Brain (organoid and tissue), 16 donors: ENCODE measurements at places on chromosomes 2 and 18.

GRCh38 chr2:132725148-132725547 lies 55.1 kb upstream of the LYPD1 start:
- no peak for DNase-seq

DNA sequence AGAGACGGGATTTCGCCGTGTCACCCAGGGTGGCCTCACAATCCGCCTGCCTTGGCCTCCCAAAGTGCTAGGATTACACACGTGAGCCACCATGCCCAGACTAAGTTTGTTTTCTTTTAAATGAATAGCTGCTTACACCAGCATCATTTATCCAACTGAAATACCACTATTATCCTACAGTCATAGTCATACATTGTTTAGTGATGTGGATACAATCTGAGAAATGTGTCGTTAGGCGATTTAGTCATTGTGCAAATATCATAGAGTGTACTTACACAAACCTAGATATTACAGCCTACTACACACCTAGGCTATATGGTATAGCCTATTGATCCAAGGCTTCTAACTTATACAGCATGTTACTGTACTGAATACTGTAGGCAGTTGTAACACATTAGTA lies 10.3 kb downstream of the ZC3H15 start:
- DNase-seq: no peak

- DNase-seq: no peak
These were observed at the start of gene FEV for GRCh38 chr2:218985021-218985324. Gene FEV (minus strand): TSS chr2:218985184. CDS start chr2:218985075, 109 bp downstream.

GRCh38 chr2:7954234-7954633 lies 727.6 kb upstream of the ID2 start:
- DNase-seq: no peak

- peak; percentile 54 for DNase-seq
These were observed 209.4 kb upstream of the SP5 start for GRCh38 chr2:170505631-170506275.

GRCh38 chr18:60070631-60071030 lies 170.8 kb downstream of the PMAIP1 start:
- DNase-seq: no peak

DNA sequence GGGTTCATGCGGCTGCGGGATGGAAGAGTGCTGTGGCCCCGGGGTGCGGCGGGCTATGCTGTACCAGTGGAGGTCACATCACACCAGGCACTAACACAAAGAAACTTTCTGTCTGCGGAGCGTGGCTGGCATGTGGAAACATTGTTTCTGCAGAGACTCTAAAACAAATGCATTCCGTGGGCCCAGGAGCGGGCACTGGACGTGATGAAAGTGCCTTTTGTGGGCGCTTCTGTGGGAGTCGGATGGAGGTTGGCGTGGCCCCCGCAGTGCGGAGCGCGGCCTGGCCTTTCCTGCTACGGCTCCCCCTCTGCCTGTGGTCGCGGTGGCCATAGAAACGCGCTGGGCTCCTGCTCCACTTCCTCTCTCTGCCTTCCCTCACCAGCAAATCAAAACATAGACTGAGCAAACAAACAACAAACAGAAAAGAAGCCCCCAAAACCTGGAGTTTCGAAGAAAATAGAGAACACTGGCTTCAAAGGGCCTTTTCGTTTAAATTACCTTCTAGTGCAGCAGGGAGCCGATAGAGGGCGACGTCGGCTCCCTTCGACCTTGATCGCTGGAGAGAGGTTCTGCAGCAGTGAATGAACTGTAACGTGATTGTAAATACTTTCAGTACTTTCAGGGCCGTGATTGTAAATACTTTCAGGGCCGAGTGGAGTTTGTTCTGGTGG lies 51.4 kb downstream of the KIF5C start:
- peak; percentile 82 for DNase-seq

DNA sequence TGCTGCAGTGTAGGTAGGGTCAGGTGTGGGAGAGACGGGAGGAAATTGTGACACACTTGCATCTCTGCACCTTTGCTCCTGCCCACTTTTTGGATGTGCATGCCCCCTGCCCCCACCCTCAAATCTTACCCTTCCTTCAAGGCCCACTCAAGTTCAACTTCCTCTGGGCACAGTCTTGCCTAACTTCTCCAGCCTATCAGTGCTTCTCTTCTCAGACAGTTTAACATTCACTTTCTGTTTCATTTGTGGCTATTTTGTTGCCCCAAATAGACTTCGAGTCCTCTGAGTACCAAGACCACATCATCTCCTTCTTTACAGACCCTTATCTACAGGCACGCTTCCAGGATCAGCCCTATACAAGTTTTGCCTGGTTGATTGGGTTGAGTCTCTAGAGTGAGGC lies 2.7 kb downstream of the ST8SIA5 start:
- DNase-seq: no peak

- no peak for DNase-seq
These were observed 384.3 kb upstream of the LYPD1 start for GRCh38 chr2:133054297-133054696.

DNA sequence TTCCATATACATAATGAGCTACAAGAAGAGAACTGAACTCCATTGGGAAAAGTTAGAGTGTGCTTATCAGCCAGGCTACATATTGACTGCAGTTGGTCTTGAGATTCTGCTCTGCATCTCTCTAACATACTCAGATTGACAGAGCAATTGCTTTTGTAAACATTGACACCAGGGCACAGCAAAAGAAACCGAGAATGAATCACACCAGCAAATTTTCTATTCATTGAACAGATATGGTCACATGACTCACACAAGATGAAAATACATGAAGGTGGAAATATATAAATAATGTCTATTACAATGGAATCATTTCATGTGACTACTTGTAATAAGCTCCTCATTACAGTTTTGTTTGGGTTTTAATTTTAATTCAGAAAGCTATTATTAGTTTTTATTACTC lies 691.9 kb upstream of the TMEFF2 start:
- no peak for DNase-seq

GRCh38 chr18:596288-596881 lies 403 bp upstream of the CLUL1 start:
- DNase-seq: peak; percentile 86

- peak; percentile 72 for DNase-seq
These were observed at the start of gene BOK for GRCh38 chr2:241558532-241559322. Gene BOK (plus strand): TSS chr2:241558745. CDS start chr2:241559484, 739 bp downstream.

- no peak for DNase-seq
These were observed 293.9 kb upstream of the DCC start for GRCh38 chr18:52045946-52046675.

- no peak for DNase-seq
These were observed 457.0 kb downstream of the CNTNAP5 start for GRCh38 chr2:124482044-124482443.
